Stimulated activated CD8-positive, alpha-beta memory T cell treated with anti-CD3 and anti-CD28 coated beads, Interleukin-4, amount 100 ng/mL, for 1 hour (primary cell): ENCODE measurements at places on chromosomes 13 and 19.
A peak's percentile ranks its signal among the peaks of the same experiment; 100 is the strongest.

DNA sequence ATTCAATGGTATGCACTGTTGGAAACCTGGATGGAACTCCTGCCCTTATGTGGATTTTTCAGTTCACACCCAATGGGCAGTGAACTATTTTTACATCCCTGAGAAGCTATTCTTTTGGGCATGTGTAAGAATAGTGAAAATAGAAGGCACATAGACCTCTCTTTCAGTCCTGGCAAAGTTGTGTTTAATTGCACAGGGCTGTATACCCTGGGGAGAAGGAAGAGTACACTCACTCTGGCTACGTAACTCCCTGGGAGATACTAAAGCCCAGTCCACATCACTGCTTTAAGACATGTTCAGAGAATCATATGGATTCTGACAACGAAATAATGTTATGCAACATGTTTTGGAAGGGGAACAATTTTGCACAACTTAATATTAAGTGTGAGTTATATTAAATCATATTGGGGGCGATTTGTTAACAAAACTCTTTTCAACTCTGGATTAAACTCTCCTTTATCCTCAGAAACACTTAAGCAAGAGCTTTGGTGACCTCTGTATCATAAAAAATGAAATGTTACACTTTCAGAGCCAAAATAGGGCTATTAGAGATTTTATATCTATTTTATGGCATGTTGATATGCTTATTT is 166.1 kb downstream of the DCT start:
- no peak for DNase-seq

- no peak for DNase-seq
Measured at GRCh38 chr13:22240716-22241115, 569.8 kb downstream of the FGF9 start.

- DNase-seq: no peak
Measured at GRCh38 chr19:46975925-46976782, 43.5 kb upstream of the NPAS1 start.

DNA sequence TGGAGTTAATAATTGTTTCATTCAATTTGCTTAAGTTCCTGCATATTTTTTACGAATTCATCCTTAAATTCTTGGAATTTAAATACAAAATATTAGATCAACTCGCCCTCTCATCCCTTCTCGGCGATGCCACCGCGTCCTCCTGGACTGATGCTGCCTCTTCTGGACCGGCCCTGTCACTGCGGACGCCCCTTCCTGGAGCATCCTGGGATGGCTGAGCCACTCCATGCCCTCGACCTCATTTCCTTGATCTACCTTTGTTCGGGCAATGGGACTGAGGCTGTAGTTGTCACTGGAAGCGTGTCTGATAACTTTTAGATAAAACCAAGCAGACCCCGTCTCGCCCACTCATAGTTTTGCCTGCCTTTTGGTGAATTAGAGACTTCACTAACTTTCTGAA is 283.7 kb downstream of the TEX29 start:
- DNase-seq: no peak

DNA sequence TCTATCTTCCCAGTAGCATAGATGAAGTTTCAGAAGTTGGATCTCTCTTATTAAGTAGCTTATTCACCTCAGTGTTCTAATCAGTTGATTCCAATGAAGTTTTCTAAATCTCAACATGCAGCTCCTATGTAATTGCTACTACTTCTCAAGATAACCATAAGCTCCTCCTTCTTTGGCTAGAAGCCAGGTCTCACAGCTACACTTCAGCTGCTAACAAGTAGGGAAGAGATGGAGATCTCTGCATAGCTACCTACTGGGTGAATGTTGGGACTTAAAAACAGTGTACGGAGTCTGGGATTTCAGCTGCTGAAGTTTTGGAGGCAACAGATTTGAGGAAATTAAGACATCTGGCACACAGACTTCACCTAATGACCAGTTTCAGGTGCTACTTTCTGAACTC is 661.0 kb downstream of the SLITRK1 start:
- no peak for DNase-seq

GRCh38 chr19:8120636-8121480 is 28.5 kb downstream of the FBN3 start:
- no peak for DNase-seq

- DNase-seq: no peak
Measured at GRCh38 chr13:48477191-48477855, 55.6 kb downstream of the RCBTB2 start.

GRCh38 chr19:33323093-33323820 is 20.9 kb upstream of the CEBPA start:
- DNase-seq: no peak

DNA sequence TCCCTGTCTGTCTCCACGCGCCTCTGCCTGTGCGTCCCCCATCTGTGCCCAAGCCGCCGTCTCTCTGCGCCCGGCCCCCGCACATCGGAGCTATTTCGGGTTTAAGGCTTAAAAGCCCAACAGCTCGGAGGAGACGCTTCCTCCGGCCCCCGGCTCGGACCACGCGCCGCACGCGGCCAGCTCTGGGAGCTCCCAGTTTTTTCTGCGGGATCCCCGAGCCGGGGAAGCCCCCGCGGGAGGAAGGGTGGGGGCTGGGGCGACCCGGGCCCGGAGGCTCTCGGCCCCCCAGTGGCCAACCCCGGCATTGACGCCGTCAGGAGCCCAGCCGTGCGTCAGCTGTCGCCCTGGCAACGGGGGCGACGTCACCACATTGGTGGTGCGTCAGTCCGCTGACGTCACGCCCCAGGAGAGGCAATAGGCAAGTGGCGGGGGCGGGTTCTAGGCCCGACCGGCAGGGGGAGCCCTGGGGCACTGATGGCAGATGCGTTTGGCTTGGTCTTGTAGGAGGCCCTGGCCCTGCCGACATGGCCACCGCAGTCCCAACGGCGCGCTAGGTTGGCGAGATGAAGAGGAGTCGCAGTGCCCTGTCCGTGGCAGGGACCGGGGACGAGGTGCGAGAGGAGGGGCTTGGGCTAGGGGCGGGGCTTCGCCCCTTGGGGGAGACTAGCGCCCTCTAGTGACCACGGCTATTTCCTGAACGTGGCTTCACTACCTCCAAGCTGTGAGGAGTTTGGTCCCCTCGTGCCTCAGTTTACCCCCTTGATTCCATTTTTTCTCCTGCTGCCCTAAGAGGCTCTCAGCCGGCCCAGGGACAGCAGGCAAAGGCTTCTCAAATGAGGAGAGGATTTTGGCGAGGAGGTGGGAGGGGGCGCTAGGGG is 3.7 kb upstream of the PDE4A start:
- DNase-seq: peak; percentile 84
